ENCODE measurements at places on chromosomes 3 and 15.

- DNase-seq = no peak
These were observed 384.3 kb upstream of the GBE1 start for GRCh38 chr3:82145742-82146141.

- DNase-seq = no peak
These were observed 57.0 kb upstream of the GATM start for GRCh38 chr15:45435124-45435903.

- no peak for DNase-seq
These were observed 163.0 kb upstream of the TMCO5A start for GRCh38 chr15:37771465-37771864.

DNA sequence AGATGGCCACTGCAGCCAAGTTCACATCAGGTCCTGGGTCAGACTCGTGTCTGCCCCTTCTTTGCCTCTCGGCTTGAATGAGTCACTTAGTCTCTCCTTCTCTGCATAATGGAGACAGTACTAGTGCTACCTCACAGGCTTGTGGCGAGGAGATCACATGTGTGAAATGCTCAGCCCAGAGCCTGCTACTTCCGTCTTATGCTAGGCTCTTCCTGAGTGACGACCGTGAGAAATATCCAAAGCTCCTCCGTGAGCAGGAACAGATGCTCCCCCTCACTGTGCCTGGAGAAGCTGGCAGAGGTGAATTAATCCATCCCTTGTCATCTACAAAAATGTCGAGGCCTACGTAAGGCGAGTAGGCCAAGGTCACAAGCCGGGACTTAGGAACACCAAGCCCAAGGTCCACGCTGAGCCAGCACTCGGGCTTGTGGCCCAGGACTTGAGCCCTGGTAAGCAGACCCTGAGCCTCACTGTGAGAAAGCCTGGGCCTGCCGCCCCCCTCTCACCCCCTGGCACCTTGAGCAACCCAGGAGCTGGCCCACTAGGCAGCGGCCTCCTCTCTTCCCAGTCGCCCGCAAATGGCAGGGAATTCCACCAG lies 17.9 kb downstream of the PAK6 start:
- DNase-seq = no peak

DNA sequence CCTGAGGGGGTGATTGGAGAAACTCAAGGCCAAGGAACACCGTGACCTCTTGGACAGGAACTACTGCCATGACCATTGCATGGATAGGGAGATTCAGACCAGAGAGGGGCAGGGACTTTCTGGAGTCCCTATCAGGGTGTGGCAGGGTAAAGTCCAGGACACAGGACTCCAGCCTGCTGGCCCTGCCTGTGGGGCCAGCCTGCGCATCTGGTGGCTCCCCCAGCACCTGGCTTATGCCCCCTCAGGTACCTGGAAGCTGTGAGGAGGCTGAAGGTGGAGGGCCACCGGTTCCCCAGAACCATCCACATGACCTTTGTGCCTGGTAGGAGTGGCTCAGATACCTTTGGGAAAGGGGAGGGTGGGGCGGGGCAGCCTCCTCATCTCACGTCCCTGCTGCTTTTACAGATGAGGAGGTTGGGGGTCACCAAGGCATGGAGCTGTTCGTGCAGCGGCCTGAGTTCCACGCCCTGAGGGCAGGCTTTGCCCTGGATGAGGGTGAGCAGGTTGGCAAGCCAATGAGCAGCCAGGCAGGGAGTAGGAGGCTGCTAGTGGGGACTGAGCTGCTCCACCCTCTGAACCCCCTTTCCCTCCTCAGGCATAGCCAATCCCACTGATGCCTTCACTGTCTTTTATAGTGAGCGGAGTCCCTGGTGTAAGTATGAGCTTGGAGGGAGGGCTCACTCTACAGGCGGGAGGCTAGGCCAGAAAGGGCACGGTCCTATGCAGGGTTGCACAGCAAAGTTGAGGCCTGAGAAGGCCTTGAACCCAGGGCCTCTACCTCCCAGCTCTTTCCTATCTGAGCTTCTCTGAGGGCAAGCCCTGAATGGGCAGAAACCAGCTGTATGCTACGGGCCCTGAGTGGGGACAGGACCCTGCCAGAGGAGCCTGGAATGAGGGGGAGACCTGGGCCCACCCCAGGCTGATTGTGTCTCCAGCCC lies 2.9 kb downstream of the ACY1 start:
- no peak for DNase-seq

- no peak for DNase-seq
These were observed 12.8 kb upstream of the SH3BP5 start for GRCh38 chr3:15345066-15345607.

DNA sequence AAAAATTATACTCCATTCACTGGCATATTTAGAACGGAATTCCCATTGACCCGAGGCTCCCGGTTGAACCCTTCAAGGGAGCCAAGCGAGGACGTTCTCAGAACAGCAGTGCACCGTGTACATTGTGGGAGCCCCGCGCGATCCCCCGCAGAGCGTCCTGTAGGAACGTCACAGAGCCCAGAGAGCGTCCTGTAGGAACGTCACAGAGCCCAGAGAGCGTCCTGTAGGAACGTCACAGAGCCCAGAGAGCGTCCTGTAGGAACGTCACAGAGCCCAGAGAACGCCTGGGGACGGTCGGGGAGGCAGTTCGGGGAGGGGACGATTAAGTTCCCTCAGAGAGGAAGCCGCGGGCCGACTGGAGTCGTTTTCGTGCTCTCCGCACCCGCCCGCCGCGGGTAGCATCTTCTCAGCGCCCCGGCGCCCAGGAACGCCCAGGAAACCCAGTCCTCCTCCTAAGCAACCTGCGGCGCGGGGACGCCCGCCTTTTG lies 506 bp upstream of the ATP1B3 start:
- peak; percentile 40 for DNase-seq

DNA sequence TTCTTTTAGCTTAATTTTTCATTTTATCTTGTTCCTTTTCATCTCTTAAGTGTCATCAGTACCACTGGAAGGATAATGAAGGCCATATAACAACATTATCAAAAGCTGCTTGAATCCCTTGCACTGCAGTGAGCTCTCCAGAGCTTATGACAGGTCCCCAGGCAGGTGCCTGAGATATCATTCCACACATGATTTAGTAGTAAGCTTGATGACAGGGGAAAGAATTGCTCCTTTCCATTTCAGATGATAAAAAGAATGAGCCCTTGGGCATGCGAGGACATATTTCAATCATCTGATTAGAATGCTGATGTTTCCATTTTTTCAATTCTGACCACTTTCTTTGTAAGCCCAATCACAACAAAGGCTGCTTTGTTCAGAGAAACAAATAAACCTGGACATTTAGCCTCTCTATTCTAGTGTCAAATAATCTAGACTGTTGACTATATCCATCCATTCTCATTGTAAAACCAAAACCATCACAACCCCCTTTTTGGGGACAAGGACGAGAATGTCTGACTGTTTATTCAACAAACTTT lies 567.8 kb downstream of the IGSF11 start:
- no peak for DNase-seq

GRCh38 chr3:171936191-171936841 lies 93.2 kb downstream of the TMEM212 start:
- DNase-seq = no peak

GRCh38 chr3:125641891-125642290 lies 46.6 kb upstream of the OSBPL11 start:
- no peak for DNase-seq

DNA sequence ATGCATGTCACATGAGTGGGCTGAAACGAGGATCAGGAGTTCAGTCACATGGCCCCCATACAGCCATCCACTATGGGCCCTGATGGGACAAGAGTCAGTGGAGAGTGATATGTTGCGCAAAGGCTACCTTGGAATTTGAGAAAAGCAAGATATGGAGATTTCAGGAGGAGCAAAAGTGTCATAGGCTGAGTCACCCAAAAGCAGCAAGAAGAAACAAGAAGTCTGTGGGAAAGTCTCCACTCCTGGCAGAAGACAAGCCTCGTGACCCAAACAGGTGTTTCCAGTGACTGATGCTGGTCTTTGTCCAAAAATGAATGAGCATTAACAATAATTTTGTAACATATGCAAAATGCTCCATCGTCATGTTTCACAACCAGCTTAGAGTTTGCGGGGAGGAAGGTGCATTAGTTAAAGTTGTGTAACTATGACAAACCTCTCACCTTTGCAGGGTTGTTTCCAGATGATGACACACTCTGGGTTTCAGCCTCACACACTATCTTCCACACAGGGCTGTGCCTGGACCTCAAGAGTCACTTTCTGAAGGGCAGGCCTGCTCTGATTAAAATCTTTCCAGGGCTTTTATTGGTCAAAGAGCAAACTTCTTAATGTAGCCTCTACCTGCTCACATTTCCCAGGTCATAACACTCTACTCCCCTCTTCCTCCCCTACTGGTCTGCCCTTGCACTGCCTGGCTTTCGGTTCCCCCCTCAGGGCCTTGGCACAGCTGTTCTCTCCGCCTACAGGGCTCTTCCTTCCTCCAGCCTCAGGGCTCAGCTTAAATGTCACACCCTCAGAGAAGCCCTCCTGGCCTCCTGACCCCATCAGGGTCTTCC lies 3.9 kb upstream of the DNASE1L3 start:
- DNase-seq = no peak

- no peak for DNase-seq
These were observed 478.6 kb downstream of the FOXP1 start for GRCh38 chr3:71104976-71105375.

DNA sequence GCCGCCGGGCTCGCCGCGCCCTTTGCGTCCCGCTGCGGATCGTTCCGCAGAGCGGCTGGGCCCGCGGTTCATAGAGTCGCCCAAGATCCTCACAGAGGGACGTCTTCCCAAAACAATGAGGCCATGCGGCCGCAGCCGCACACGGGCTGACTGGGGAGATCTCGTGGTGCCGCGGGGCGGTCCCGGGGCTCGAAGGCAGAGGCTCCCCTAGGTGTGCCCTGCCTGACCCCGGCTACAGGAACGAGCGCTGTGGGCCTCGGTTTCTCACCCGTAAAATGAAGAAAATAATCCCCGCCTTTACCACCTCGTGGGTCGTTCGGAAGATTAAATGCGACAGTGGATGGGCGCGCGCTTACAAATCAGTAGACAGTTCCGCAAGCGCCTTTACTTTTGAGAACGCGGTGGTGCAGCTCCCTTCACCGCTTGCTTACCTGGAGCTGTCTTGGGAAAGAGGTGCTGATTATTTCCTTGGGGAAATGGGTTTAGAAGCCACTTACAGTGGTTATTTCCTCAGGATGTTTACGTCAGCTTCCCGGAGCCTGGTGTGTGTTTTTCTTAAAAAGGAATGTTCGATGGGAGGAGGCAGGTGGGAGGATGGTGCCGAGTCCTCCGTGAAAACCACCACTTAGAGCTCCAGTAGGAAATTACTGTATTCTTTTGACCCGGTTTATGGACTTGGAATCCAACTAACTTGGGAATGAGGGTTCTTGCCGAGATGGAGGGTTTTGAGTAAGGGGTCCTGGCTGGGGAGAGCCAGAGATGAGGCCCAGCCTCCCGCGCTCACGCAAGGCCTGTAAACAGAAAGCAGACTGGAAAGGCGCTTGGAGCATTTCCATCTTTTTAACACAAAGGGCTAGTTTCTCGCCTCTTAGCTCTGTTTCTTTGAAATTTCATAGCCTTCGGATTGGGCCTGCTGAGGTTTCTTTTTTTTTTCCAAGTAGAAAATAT lies 1.9 kb upstream of the MEX3B start:
- DNase-seq = no peak

GRCh38 chr3:126850370-126851085 lies 132.4 kb upstream of the PLXNA1 start:
- no peak for DNase-seq

- no peak for DNase-seq
These were observed 106.7 kb upstream of the SNRPN start for GRCh38 chr15:24848050-24848449.

- DNase-seq = no peak
These were observed 807.4 kb upstream of the GBE1 start for GRCh38 chr3:82568776-82569338.

- DNase-seq = no peak
These were observed 136.8 kb downstream of the FOXP1 start for GRCh38 chr3:71446734-71447133.

DNA sequence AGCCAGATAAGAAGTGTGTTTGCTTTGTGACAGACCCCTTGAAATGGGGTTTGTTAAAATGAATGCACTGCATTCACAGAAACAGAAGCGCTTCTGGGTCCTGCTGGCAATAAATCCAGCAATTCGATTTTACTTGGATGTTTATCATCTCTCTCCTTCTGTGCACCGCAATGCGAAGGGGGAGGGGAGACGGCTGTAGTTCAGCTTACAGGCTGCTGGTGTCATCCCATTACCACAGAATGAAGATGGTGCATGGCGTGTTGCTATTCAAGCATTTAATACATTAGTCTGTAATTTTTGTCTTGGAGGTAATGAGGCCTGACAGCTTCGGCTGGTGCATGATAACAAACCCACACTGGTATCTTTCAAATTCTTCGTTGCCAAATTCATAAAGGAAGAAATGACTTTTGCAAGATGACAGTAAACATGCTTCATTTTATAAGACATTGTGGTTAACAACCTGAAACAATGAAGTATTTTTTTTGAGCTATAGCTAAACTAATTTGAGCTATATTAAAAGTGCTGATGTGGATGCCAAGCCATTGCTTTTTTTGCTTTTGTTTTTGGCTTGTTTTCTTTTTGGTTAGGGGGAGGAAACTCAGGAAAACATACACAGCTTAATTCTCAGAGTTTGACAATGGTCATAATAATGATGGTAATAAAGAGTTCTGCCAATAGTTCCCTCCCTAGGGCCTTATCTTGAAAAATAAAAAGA lies 418.3 kb downstream of the OTOL1 start:
- DNase-seq = no peak

- no peak for DNase-seq
These were observed 54.9 kb downstream of the TMED3 start for GRCh38 chr15:79365765-79366164.

DNA sequence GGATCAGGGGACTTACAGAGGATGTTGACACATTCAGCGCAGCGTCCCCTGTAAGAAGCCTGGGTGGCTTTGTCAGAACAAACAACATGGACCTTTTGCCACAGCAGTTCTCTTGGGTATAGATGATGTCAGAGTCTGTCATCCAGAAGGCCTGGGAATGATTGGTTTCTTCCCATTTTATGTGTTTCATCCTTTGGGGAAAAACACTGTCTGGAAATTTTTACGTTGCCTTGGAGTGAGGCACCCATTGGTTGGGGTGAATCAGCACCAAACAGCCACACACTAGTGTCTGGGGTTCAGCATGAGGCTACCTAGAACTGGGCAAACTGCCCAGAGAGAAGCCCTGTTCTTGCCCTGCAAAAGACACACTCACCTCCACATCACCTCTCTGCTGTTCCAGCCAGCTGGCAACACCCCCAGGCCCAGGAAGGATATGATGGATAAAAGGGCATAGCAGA lies 123.0 kb downstream of the FAM43A start:
- DNase-seq = no peak

DNA sequence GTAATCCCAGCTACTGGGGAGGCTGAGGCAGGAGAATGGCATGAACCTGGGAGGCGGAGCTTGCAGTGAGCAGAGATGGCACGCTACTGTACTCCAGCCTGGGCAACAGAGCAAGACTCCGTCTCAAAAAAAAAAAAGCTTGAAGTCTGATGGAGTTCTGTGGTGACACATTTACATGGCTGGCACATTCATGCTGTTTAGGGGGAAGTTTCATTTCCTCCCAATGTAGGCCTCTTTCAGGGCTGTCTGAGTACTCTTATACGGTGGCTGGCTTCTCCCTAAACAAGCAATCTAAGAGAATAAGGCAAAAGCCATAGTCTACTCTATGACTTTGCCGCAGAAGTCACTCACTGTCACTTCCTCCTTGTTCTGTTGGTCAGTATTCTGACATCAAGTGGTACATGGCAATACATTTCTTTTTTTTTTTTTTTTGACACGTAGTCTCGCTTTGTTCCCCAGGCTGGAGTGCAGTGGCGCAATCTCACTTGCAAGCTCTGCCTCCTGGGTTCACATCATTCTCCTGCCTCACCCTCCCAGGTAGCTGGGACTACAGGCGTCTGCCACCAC lies 41.2 kb downstream of the OIP5 start:
- no peak for DNase-seq

GRCh38 chr3:32109256-32109655 lies 2.8 kb downstream of the GPD1L start:
- DNase-seq = no peak

Data from HCT116 (cell line).